ENCODE measurements at places on chromosomes 3 and 15.

- DNase-seq = no peak
These were observed 94.1 kb downstream of the C3orf70 start for GRCh38 chr3:185058796-185059195.

DNA sequence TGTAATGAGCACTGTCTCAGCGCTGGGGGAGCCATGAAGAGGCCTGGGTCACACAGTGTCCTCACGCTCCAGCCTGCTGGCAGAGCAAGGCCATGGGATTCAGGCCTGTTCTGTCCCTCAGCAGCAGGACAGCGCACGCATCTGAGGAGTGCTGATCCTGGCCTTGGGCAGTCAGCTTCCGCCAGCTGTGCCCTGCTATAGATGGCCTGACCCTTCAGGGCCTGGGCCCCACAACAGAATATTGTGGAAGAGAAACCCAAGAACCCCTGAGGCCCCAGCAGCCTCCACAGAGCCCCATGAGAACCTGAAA is 78.6 kb downstream of the SRGAP3 start:
- DNase-seq = no peak

DNA sequence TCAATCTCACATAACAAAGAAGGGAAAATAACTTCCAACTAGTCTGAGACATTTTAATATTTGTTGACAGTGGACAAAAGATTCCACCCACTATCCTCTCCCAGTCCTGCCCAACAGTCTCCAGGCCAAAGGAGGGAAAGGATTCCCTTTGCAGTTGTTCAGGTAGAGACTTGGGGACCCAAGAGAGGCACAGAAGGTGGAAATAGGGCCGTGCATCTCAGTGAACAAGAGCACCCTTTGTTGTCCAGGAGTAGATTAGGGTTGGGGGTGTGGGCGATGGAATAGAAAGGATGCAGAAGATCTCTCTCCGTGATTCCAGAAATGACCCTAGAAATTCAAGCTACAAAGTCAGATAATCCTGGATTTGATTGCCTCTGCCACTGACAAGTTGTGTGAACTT is 44.8 kb upstream of the TRA2B start:
- no peak for DNase-seq

DNA sequence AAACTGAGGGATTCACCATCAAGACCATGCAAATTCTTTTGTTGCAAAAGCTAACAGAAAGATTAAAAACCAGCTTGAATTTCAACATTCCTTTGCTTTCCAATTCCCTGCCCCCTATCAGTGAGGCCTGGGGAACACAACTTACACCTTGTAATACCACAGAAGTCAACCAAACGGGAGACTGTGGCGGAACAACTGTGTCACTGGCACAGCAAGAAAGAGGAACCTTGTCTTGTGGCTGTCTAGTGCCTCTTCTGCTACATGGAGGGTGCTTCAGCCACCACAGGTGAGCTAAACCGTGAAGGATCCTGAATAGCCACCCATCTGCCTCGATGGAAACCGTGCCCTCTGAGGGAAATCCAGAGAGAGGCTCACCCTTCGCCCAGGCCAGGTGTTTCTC is 11.4 kb downstream of the CCDC12 start:
- no peak for DNase-seq

GRCh38 chr3:172102883-172103310 is 63.5 kb downstream of the FNDC3B start:
- no peak for DNase-seq

GRCh38 chr3:84987706-84988504 is 29.1 kb downstream of the CADM2 start:
- DNase-seq = no peak

- DNase-seq = no peak
These were observed 1.2 kb downstream of the CISH start for GRCh38 chr3:50610181-50610971.

- DNase-seq = no peak
These were observed 139.6 kb downstream of the MCTP2 start for GRCh38 chr15:94370936-94371285.

DNA sequence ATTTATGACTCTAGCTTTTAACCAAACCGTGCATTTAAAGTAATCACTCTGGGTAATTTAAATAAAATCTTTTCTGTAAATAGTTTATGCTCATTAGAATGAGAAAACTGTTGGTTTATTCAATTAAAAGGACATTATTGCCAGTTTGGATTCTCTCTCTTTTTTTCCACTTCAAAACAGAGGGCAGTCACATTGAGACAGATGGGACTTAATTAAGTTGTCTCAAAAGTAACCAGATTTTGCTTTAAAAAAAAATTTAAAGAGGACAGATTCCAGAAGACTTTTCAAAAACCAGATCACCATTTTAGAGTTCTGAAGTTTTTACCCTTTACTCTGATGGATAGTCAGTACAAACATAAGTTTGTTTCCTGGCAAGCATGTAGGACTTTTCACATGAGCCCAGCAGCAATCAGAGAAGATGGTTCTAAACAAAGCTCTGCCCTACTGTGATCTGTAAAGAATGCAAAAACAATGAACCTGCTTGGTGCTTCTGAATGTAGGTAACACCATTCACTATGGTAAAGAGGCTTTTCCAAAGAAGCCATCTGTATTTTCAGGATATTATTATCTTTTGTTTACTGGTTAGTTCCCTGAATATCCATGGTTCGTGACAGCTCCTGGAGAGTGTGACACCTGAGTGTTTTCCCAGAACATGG is 136.2 kb downstream of the LRTM1 start:
- DNase-seq = no peak

DNA sequence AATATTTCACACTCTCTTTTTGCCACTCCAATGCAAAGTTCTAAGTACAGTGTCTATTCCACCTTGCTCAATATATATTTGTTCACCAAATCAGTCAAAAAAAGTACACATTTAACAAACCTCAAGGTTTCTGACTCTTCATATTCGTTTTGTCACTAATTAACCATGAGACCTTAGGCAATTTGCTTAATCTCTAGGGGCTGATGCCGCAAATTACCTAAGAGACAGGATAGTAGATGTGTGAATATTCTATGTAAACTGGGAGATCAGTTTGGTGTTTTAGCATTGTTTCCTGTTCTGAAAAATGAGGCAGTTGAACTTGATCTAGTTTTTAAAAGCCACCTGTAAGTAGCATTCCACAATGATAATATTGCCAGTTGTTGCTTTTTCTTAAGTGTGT is 182.5 kb upstream of the KCNH8 start:
- no peak for DNase-seq

DNA sequence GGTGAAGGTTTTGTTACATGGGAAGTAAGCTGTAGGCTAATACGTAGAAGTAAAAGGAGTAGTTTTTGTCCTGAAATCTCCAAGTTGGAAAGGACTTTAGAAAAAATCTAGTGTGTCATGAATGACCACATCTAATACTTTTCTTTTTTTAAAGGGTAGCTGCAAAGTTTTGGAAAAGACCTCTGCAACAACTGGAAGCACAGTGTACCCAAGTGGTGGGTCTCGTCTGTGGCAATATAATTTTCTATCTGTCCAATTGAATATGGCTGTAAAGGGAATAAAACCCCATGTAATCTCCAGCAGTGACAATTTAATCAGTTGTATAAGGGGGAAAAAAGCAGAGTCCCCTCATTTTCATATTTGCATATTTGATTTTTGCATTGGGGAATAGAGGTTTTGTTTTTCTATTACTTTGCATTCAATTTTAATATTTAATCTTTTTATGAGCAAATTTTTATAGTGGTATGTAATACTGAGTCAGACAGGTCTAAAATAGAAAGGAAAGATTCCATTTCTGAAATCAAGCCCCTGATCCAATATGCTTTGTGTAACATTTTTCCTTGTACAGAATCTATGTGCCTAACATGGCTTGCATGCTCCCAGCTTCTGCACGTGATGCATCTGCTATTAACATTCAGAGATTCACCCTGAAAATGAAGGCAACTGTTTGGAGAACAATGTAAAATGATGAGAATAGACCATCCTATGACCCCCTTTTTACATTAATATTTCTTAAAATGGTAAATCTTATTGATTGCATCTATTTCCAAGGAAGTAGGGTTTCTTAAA is 531.4 kb downstream of the ZIC1 start:
- DNase-seq = no peak

DNA sequence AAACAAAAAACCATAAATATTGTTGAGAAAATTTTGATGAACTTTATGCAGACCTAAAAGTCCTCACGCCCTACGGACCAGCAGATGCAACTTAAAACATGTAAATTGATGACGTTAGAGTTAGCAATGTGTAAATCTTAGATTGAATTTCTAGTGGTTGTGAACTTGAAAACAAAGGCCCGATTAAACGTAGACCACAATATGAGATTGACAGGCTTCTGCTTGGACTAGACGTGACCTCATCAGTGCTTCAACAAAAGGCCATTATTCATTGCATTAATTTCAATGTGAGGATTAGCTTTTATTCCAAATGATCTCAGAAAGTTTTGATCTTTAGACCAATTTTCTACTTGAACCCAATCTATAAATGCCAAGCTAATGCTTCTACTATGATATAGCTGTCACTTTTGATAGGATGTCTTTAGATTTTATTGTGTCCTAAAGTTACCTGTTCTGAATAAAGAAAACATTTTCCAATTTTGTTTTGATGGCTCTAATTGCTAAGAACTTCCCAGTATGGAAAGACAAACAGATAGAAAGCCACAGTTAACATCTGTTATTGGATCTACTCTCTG is 55.4 kb upstream of the SPPL2A start:
- DNase-seq = no peak

DNA sequence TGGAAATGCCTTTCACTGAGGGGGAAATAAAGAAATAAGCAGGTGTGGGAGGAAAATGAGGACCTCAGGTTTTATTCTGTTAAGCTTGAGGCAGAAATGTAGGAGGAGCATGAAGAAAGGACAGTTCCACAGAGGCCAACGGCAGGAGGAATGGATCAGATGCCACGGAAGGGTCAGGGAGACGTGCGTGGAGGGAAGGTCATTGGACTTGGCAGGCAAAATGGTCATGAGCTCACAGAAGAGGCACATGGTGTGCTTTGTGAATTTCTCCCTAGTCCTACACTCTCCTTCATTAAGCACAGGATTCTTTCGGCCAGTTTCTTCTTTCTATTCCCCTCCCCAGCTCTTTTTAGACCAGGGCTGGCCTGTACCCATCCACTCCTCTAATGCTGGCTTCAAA is 32.5 kb upstream of the THSD4 start:
- DNase-seq = no peak

DNA sequence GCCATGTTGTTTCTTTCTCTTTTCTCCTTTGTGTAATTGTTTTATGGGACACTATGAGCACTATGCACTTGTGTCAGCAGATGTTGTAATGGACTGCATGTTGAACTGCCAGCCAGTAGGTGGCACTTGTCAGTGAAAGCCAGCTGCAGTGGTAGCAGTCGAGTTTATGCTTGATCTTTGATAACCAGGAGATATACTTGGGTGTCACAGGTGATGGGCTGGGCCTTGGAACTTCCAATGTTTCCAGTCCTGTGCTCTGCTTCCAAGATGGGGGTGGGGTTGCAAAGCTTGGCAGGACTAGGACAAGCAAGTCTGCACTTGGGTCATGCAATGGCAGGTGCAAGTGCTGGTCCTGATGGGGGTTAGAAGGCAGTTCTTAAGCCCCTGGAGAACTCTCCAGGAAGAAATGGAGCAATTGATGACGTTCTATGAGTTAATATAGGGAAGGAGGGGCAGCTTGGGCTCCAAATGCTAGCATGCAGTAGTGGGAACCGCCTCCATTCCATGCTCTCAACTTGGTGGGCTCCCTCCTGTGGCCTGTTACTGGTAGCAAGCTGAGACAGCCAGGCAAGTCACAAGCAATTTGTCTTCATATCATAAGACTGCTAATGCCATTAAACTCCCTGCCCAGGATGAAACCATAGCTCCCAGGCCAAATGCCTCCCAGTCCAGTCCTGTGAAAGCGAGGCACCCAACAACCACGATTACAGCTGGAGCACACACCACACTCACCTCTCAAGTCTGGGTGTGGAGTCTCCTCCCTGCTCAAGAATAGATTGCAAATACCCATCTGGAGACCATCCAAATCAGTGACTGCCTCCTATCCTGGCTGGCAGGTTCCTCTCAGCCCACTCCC is 287.2 kb downstream of the CGGBP1 start:
- no peak for DNase-seq

All from stimulated activated CD4-positive, alpha-beta T cell treated with anti-CD3 and anti-CD28 coated beads, Interleukin-12 subunit alpha, Interleukin-12 subunit beta, amount 100 ng/mL, for 24 hours (primary cell).